ENCODE measurements at places on chromosomes 1 and 21.

DNA sequence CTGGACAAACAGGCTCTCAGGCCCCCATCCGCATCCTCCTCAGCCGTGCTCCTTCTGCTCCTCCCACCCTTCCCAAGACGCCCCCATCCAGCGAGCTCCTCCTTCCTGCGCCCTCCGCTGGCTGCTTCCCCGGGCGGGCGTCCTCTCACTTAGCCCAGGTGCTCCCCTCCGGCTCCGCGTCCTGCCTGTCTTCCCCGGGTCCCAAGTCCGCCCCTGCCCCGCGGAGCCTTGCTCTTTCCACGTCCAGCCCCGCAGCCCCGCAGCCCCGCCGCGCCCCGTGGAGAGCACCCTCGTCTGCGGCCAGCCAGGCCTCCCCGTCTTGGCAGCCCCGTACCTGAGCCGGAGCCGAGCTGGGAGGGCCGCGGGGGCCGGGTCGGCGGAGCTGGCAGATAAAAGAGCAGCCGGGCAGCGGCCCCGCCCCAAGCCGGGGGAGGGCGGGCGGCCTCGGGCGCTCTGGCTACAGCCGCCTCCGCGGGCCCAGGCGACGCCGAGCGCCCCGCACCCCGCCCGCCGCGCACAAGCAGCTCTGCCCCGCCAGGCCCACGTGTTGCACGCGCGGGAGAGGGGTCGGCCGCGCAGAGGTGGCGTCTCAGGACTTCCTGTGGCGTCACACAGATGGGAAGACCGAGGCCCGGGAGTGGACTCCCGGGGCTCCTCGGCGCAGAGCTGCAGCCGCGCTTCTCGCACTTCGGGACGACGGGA, at the start of gene PAQR7:
Gene PAQR7 (minus strand): TSS at position 555 of the 702 bp plus-strand sequence. CDS start 11,869 bp downstream, outside the sequence.
- DNase-seq = peak; percentile 39

DNA sequence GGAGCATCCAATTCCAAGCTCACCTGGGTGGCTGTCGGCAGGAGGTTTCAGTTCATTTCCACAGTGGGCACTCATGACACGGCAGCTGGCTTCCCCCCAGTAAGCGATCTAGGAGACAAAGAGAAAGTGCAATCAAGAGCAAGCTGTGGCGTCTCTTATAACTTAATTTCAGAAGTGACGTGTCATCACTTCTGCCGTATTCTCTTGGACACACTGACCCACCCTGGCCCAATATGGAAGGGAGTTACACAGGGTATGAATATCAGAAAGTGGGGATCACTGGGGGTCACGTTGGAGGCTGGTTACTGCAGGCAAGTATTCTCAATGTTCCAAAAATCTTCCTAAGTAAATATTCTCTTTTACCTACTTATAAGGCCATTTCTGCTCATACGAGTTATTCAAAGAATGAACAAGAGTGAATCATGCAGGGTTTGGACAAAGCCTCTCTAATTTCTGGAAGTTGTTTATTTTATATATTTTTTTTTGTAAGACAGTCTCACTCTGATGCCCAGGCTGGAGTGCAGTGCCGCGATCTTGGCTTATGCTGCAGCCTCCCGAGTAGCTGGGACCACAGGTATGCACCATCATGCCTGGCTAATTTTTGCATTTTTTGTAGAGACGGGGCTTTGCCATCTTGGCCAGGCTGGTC, 46.5 kb upstream of the GREM2 start:
- peak; percentile 46 for DNase-seq

DNA sequence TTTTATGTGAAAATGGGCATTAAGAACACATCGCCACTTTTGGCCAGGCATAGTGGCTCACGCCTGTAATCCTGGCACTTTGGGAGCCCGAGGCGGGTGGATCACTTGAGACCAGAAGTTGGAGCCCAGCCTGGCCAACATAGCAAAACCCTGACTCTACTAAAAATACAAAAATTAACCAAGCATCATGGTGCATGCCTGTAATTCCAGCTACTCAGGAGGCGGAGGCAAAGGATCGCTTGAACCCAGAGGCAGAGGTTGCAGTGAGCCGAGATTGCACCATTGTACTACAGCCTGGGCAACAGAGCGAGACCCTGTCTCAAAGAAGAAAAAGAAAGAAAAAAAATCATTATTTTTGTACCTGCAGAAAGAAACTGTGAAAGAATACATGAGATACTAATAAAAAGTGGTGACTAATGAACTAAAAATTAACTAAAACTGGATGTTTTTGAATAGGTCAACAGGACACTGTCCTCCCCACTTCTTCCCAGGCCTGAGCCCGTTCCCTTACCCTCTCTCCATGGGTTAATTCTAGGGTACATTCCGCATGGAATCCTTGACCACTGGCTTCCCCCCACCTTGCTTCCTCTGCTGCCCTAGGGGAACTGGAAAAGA, 8.3 kb upstream of the TINAGL1 start:
- DNase-seq = peak; percentile 17

GRCh38 chr1:26799479-26800142, 11.9 kb downstream of the PIGV start:
- peak; percentile 80 for DNase-seq

DNA sequence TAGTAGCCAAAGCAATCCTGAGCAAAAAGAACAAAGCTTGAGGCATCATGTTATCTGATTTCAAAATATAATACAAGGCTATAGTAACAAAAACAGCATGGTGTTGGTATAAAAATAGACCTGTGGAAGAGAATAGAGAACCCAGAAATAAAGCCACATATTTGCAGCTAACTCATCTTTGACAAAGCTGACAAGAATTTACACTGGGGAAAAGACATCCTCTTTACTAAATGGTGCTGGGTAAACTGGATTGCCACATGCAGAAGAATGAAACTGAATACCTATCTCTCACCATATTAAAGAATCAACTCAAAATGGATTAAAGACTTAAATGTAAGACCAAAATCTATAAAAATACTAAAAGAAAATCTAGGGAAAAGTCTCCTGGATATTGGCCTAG, 59.5 kb upstream of the CD55 start:
- no peak for DNase-seq

Measured in SJSA1 (cell line).